ENCODE measurements at places on chromosomes 1 and 21.

GRCh38 chr1:39892601-39893595 lies 8.8 kb downstream of the MYCL start:
- DNase-seq: no peak

GRCh38 chr1:23759277-23759676 lies 16.0 kb downstream of the ELOA start:
- no peak for DNase-seq

- no peak for DNase-seq
Measured at GRCh38 chr1:91511386-91511785, 10.7 kb downstream of the CDC7 start.

DNA sequence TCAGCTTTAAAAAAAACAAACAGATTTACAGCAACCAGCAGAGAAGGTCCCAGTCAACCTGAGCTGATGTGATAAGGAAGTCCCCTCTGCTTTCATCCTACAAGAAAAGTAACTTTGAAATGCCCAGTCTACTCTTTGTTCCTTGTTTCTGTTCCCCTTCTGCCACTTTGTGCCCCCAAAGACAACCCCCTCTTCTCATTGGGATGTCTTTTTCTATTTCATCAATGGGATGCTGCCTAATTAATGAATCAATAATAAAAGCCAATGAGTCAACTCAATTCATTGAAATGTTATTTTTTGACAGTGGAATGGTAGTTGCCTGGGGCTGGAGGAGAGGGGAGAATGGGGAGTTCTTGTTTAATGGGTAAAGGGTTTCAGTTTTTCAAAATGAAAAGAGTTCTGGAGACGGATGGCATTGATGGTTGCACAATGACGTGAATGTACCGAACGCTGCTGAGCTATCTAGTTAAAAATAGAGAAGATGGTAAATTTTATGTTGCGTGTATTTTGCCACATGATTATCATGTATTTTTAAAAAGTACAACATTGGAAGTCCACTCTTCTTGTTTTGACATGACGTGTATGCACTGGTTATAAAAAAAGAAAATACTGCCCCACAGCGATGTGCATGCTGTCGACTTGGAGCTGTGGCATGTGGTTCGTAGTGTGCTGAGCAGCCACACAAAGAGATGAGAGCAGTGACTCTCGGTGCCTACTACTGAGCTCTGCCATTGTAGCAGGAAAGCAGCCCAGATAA lies 22.4 kb upstream of the PADI2 start:
- DNase-seq: no peak

- DNase-seq: no peak
Measured at GRCh38 chr1:183391863-183392262, 26.3 kb downstream of the NMNAT2 start.

DNA sequence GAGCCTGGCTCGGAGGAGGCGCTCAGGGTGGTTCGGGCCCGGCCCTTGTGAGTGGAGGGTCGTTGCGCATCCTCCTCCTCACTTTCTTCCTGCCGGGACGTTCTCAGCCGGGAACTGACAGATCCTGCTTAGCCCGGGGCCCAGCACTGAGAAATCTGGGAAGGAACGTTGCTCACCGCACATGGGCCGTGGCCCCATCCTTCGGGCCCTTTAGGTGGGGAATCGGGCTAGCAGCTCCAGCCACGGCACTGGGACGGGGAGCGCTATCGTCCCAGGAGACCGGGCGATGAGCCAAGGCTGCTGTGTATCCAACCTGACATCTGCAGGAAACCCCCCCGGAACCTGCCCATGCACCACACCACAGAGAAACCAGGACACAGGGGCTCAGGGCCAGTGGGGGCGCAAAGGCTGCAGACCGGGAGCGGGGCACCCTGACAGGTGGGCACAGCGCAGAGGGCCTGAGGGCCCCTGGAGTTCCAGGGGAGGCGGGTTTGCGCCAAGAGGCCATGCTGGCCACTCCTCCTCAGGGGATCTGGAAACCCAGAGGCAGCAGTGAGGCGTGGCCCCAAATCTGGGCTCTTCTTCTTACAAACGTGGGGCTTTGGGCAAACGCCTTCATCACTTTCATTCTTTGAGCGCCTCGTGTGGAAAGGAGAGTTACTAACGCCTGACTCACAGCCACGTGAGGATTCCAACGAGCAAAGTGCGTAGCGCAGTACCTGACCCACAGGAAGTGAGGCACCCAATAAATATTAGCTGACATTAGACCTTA lies at the start of gene SH2D5:
TSS of gene SH2D5 (minus strand) at position 116 of the 772 bp plus-strand sequence. CDS start 4,659 bp downstream, outside the sequence.
- DNase-seq: peak; percentile 69

GRCh38 chr1:61141288-61142042 lies 59.1 kb downstream of the NFIA start:
- DNase-seq: no peak

GRCh38 chr1:50421768-50422674 lies 1.2 kb downstream of the DMRTA2 start:
- DNase-seq: no peak

GRCh38 chr1:163013826-163014600 lies 55.1 kb upstream of the RGS4 start:
- DNase-seq: no peak

- no peak for DNase-seq
Measured at GRCh38 chr1:46607345-46608130, 3.5 kb upstream of the MKNK1 start.

DNA sequence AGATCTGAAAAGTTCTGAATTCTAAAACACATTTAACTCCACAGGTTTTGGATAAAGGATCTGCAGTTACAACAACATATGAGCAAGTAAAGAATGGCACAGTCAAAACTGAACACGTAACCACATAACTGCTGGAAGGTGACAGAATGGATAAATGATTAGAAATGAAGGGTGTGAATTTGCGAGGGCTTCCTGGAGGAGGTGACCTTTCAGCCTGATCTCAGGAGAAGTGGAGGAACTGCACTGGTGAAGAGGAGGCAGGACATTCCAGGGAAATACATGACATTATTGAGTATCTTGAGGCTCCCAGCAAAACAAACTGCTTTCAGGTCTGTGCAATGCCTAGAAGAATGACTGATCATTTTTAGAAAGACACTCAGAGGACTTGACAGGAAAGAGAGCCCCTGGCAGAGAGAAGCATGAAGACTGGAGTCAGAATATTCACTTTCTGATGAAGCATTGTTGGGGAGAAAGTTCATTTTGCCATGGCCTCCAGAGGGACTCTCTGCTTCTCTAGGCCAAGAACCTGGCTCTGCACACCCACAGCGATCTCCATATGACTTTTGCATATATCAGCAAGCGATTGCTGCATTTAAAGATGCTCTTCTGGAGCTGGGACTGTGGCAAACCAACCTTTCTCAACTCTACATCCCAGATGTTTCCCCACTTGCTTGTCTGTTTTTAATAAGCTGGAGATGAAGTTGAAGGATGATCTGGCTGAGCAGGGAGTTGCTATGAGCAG lies 122.7 kb upstream of the FAM78B start:
- DNase-seq: no peak

DNA sequence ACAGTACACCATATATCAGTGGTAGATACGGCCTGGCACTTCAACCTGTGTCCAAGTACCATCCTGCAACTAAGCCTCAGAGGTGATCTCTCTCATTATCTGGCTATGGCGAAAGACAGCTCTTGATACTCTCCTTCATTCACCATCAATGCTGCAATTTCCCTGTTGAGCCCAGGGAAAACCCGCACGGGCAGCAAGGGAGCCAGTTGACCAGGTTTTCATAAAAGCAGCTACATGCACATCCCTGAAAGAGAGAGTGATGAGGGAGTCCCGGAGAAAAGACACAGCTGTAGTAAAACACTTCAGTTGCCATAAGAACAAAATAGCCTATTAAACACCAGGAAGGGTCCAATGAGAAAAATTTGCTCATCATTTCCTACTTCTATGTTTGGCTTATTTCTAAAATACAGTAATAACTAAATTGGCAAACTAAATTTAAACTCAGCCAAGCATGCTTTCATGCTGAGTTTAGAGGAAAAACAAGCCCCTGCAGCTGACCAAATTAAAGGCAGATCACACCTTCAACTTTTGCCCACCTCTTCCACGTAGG lies 68.3 kb downstream of the CAPZB start:
- DNase-seq: no peak

DNA sequence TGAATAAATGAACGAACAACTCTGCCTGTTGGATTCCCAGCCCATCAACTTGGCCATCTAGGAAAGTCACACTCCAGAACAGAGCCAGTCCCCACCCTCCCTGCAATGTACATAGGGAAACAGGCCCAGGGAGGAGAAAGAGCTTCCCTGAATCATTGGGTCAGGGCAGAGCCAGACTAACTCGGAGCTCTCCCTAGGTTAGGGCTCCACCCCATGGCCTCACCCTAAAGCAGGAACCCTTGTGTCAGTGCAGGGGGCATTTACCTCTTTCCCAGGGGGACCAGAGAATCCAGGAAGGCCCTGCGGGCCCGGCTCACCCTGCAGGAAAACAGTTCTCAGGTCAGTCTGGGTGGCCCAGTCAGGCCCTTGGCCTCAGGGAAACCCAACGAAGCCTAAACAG lies 11.6 kb downstream of the COL9A2 start:
- DNase-seq: no peak

GRCh38 chr1:25654109-25654660 lies 37.6 kb downstream of the MAN1C1 start:
- no peak for DNase-seq

DNA sequence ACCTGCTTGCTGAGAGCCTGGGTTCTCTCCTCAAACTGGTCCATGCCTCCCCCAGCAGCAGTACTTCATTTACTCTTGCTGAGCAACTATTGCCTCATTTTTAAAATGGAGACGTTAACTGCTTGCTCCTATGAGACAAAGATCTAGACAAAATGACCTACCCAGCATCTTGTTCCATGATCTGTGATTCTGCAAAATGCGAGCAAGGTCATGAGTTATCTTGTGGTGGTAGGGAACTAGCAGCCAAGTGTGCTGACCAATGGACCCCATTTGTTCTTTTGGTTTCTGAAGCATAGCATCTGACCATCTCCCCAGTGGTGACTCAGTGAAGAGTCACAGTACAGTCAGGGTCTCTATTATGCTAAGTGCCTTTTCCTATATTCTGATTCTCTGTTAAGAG lies 40.4 kb downstream of the TBX15 start:
- DNase-seq: no peak

- DNase-seq: no peak
Measured at GRCh38 chr1:115781851-115782250, 13.3 kb upstream of the CASQ2 start.

- no peak for DNase-seq
Measured at GRCh38 chr1:240109920-240110636, 18.4 kb downstream of the FMN2 start.

DNA sequence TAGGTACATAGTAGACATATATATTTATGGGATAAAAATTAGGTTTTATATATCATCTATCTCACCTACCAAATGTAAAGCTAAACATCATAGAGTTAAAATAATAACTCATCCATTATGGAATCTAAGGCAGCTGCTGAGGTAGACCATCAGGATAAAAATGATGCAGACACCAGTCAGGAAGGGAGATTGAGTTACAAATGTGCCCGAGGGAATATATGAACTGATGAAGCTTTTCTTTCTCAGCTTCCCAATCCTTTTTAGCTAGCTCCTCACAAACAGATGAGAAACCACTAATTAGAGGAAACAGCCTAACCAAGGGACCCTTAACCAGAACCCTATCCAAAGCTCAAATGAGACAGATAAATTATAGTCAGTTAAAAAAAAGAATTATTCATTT lies 20.9 kb downstream of the TTLL7 start:
- DNase-seq: no peak

- no peak for DNase-seq
Measured at GRCh38 chr1:174364996-174365736, 82.6 kb upstream of the GPR52 start.

GRCh38 chr1:30277911-30278310 lies 445.5 kb downstream of the MATN1 start:
- DNase-seq: no peak

DNA sequence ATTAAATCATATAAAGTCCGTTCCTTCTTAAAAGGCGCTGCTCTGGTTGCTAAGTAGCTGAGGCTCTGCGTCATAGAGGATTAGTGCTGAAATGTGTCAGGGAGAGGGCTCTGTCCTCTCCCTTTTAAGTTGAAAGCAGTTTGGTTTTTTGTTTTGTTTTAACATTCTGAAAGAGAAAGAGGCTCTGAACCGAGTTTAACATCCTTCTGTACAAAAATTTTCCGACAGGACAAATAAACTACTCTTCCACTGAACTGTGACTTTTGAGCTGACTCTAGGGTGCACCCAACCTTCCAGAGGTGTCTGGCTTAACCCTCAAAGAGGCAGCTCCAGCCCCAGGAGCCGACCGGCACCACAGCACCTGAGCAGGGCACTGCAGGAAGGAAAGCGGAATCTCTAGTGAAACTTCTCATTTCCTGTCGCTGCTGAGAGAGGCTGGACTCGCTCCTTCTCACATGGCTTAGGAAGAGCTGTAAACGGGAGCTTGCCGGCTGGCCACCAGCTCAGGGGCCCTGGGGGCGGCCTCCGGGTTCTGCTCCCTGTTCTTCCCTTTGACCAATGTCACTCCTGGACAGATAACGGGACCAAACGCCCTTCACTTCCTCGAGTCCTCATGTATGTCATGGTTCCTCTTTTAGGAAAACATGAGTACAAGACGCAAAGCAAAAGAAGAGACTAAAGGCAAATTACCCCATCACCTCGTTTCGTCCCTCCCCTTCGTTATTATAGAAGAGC lies 1.2 kb downstream of the VAV3 start:
- peak; percentile 40 for DNase-seq

DNA sequence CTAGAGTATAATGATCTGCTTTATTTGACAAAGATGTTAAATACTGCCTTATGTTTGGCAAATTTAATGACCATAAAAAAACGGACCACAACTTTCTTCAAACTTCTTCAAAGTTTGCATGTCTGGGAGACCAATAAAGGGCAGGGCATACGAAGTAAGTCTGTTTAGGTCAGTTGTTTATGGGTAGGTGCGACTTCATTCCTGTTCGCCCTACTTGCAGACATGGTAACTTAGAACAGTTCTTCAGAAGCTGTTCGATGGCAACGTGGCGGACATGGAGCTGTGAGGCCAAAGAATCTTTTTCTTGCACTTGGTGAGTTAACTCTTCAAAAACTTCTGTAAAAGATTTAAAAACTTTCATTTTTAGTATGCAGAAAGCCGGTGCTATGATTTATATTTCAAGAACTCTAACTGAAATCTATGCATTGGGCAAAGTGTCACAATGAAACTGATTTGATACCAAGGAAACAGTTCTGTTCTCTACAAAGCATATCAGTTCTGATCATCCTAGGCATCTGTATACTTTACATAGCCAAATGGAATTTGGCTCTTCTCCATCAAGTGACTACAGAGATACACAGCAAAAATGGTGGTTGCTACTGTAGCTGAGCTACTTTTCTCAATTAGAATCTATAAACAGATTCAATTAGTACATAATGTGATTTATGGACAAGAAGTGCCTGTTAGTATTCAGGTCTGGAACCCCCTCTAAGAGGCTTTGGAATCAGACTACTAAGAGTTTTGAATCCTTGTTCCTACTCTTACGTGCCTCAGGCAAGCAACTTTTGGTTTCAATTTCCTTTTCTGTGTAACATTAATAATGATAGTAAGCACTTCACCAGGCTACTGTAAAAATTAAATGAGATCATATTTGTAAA lies 25.7 kb downstream of the C21orf91 start:
- DNase-seq: no peak

Measured in CD8-positive, alpha-beta T cell (primary cell).